ENCODE measurements at places on chromosomes 5 and 9.
A peak's percentile ranks its signal among the peaks of the same experiment; 100 is the strongest.

GRCh38 chr5:9466697-9467096, 79.2 kb downstream of the SEMA5A start:
- DNase-seq = no peak

DNA sequence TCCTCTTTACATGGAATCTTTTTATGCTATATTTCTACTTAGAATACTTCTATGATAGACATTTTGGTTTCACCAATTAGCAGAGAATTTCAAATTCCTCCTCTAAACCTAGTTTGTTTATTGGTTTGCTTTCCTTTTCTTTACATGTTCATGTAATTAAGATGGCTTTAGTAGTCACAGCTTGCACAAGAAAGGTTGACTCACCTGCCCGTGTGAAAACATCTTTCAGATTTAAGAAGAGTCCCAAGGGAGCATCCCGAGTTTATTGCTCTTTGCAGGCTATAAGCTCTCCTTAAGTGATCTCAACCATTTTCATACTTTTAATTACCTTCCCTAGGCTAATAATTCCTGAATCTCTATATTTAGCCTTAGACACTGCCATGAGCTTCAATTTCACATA, 28.9 kb downstream of the TYRP1 start:
- no peak for DNase-seq

GRCh38 chr9:93681269-93682154, 105.1 kb downstream of the PHF2 start:
- no peak for DNase-seq

- DNase-seq = no peak
Observed at GRCh38 chr9:88835038-88835466, 156.2 kb upstream of the S1PR3 start.

DNA sequence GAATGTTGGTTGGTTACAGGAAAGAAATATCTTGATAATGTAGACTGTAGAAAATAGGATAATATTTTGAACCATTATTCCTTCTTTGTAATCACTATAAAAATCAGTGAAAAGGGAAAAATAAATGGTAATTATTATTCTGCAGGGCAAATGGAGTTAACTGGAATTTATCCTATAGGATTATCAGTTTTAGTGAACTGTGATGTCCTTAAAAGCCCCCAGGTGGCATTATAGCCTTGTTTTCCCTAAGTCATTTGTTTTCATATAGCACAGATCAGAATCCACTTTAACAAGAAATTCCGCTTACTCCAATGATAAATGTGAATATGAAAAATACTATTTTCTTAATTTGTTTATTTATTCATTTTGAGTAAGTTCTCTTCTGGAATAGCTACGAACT, 26.2 kb upstream of the WDR41 start:
- DNase-seq = no peak

- DNase-seq = no peak
Observed at GRCh38 chr9:69603656-69604055, 68.5 kb downstream of the APBA1 start.

DNA sequence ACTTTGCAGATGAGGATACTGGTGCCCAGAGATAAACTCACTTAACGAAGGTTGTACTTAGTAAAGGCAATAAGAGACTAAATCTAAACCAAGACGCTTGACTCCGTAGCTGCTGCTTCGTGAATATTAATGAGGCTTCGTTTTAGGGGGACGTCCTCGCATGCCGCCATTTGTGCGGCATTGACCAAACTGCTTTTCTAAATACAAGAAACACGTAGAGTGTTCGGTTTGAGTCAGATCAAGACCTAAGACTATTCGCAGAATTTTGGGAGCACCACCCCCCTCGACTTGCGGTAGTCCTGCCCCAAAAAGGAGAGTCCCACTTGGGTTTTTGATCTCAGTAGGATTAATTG, 1.1 kb downstream of the NPM1 start:
- no peak for DNase-seq

GRCh38 chr9:78714576-78714975, 417.7 kb downstream of the PSAT1 start:
- DNase-seq = no peak

- no peak for DNase-seq
Observed at GRCh38 chr9:70257502-70257901, 1.3 kb upstream of the SMC5 start.

DNA sequence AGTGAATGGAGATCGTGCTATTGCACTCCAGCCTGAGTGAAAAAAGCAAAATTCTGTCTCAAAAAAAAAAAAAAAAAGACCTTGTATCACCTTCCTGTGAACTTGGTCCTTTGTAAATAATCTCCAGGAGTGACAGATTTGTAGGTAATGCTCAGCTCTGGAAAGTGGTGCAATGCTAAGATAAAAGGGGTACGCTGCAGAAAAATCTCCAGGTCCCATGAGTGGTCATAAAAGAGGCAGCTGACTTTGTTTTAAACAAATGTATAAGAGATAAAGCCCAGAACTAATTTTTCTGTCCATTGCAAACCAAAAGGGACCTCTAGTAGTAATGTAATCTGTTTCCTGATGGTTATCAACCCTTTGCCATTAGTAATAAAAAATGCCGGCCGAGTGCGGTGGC, 33.7 kb downstream of the RNF44 start:
- DNase-seq = no peak

- peak; percentile 32 for DNase-seq
Observed at GRCh38 chr9:81585191-81585763, 104.1 kb downstream of the TLE1 start.

GRCh38 chr9:120923620-120924328, 2.8 kb downstream of the TRAF1 start:
- no peak for DNase-seq

All from NCI-H510A treated with DMSO at 0.1 percent for 48 hours (cell line).